ENCODE measurements at places on chromosomes 2 and 18.
A peak's percentile ranks its signal among the peaks of the same experiment; 100 is the strongest.

DNA sequence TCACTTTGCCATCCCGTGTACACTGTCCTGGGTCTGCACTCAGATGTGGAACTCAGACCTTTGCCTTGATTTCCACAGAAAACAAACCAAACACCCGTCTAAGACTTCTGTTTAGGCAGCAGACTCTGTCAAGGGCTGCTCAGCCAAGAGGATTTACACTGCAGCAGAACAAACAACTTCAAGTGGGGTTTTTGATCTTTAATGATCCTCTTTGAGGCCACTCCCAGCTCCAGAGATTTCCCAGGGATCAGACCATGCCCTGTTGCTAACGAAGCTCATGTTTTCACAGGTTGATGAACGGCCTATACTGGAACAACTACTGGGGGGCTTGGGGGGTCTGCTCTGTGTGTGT lies 52.5 kb upstream of the LGALSL start:
- peak; percentile 82 for DNase-seq

- DNase-seq, result peak; percentile 74
These were observed 142.6 kb downstream of the MEIS1 start for GRCh38 chr2:66577321-66578053.

GRCh38 chr2:189862751-189863150 lies 78.5 kb downstream of the PMS1 start:
- DNase-seq, result no peak

GRCh38 chr2:161028581-161028980 lies 131.6 kb upstream of the TANK start:
- no peak for DNase-seq

DNA sequence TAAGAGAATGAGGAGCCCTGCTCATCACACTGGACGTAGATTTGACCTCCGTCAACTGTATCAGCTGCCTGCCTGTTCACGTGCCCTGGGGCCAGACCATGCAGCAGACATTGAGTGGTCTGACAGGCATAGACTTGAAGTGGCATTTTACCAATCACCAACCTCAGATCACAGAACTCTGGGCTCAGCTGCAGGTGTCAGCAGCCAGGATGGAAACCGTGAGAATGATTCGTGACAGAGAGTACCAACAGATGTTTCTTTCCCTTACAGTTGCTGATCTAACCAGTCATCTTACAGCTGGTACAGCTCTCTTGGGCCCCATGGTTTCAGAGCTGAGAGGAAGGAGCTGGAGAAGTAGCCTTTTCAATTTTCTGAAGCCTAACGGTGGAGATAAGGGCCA lies 148.9 kb downstream of the EN1 start:
- no peak for DNase-seq

- DNase-seq, result no peak
These were observed 136.9 kb downstream of the PRKCE start for GRCh38 chr2:45788401-45788800.

DNA sequence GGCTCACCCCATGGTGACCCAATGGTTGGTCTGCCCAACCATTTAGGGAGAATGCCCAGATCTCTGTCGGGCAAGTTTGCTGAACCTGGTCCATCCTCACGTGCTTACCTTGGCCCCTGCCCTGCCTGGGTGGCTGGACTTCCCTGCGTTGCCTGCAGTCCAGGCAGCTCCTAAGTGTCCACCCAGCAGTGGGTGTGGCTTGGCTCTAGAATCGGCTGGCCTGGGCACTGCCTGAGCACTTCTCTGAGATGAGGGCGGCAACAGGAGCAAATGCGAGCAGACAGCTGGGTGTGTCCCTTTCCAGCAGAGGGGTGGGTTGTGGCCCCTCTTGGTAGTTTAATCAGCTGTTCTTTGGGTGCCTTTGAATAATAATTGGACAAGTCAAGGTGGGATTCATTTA lies 11.3 kb downstream of the PCARE start:
- DNase-seq, result no peak

DNA sequence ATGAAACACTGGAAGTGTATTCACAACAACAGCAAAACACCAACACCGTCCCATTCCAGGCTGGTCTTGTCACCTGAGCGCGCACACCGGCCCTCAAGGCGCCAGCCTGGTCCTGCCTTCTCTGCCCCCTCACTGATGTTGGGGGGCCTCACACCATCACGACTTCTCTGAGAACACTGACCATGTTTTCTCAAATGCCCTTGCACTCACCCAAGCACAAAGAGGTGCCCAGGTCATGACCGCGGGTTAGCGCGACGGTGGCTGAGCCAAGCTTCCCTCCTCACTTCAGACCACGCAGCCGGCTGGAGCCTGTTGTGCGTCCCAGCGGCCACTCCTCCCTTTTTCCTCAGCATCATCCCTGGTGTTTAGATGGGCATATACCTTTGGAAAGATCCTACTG lies 101.3 kb upstream of the SALL3 start:
- DNase-seq, result no peak

GRCh38 chr2:57906152-57906732 lies 140.4 kb upstream of the VRK2 start:
- peak; percentile 68 for DNase-seq

Measured in NCI-H82 (cell line).